Smooth muscle cell of the umbilical artery (primary cell): ENCODE measurements at places on chromosomes 6 and 20. TPM values are rescaled to one million over a fixed set of nuclear protein-coding genes. Genes with fewer than 3 reads are reported as not detected.

The ALDH8A1 gene
- total RNA-seq: 0.30 and 3.8 TPM in 2 replicates

The POU5F1 gene
- total RNA-seq: 0.30 and 0.51 TPM in 2 replicates

The CASS4 gene
- total RNA-seq: under 0.01 and 0.14 TPM in 2 replicates

The CALHM5 gene
- 6.1 and 15.1 TPM in 2 replicates for total RNA-seq

The C2 gene
- total RNA-seq: 0.42 and 0.89 TPM in 2 replicates

The SAPCD1 gene
- total RNA-seq: 1.2 TPM in 2 replicates

The TRIM38 gene
- total RNA-seq: 9.1 and 11.6 TPM in 2 replicates

The TRAPPC3L gene
- 0.30 TPM in 1 of 2 replicates, not detected in the other for total RNA-seq

The TRDN gene
- total RNA-seq: not detected in 2 replicates

The COL10A1 gene
- 0.05 and 0.30 TPM in 2 replicates for total RNA-seq

The SAMD3 gene
- 24.1 and 36.4 TPM in 2 replicates for total RNA-seq

The GPX5 gene
- total RNA-seq: not detected in 2 replicates

The PBOV1 gene
- total RNA-seq: not detected in 2 replicates

The SPDEF gene
- total RNA-seq: not detected in 2 replicates

The MRS2 gene
- total RNA-seq: 21.7 and 28.2 TPM in 2 replicates

The LY6G6F gene
- not detected in 2 replicates for total RNA-seq

The PSORS1C2 gene
- not detected in 2 replicates for total RNA-seq

The ACTL10 gene
- 2.7 and 3.0 TPM in 2 replicates for total RNA-seq

The FERMT1 gene
- 3.0 and 10.9 TPM in 2 replicates for total RNA-seq

The PPP1R3G gene
- total RNA-seq: 1.5 TPM in 2 replicates

The CDH26 gene
- under 0.01 and 0.09 TPM in 2 replicates for total RNA-seq

The SLC16A10 gene
- 0.05 and 0.30 TPM in 2 replicates for total RNA-seq

The PPP1R16B gene
- total RNA-seq: 0.05 and 0.30 TPM in 2 replicates

The KCNK15 gene
- 0.09 TPM in 1 of 2 replicates, not detected in the other for total RNA-seq

The PACRG gene
- total RNA-seq: not detected in 2 replicates

The MTCH1 gene
- total RNA-seq: 339 and 394 TPM in 2 replicates

The LPIN3 gene
- 5.9 and 7.0 TPM in 2 replicates for total RNA-seq

The RAB32 gene
- 81.6 and 153 TPM in 2 replicates for total RNA-seq

The COL9A3 gene
- 0.30 TPM in 1 of 2 replicates, not detected in the other for total RNA-seq

The MDFI gene
- total RNA-seq: 0.83 and 7.4 TPM in 2 replicates

The RHAG gene
- total RNA-seq: not detected in 2 replicates

The OPRM1 gene
- not detected in 2 replicates for total RNA-seq

The HLA-DQB1 gene
- not detected in 2 replicates for total RNA-seq

The TSHZ2 gene
- total RNA-seq: 0.65 TPM in 1 of 2 replicates, not detected in the other

The DAAM2 gene
- total RNA-seq: 1.2 and 1.4 TPM in 2 replicates

The ATP9A gene
- total RNA-seq: 22.3 and 28.6 TPM in 2 replicates

The FAXC gene
- 0.59 and 2.1 TPM in 2 replicates for total RNA-seq

The CARMIL1 gene
- 4.5 and 7.5 TPM in 2 replicates for total RNA-seq

The MUCL3 gene
- not detected in 2 replicates for total RNA-seq

The MYH7B gene
- 0.05 TPM in 1 of 2 replicates, not detected in the other for total RNA-seq

The PSMB8 gene
- 29.8 and 31.2 TPM in 2 replicates for total RNA-seq

The PEDS1 gene
- total RNA-seq: 15.3 and 15.4 TPM in 2 replicates

The IL20RA gene
- not detected in 2 replicates for total RNA-seq

The PCED1A gene
- total RNA-seq: 26.5 and 33.0 TPM in 2 replicates
